Right atrium auricular region (tissue), 2 donors: ENCODE measurements at places on chromosomes 6 and 20. TPM values are rescaled to one million over a fixed set of nuclear protein-coding genes. Genes with fewer than 3 reads are reported as not detected.

- DNase-seq: no peak
- H3K36me3 ChIP-seq: no peaks in the 10 kb centered on the region
- H3K27ac ChIP-seq: no peak overlapping the region
These were observed 193.3 kb upstream of the CCN2 start for GRCh38 chr6:132144456-132144855.

DNA sequence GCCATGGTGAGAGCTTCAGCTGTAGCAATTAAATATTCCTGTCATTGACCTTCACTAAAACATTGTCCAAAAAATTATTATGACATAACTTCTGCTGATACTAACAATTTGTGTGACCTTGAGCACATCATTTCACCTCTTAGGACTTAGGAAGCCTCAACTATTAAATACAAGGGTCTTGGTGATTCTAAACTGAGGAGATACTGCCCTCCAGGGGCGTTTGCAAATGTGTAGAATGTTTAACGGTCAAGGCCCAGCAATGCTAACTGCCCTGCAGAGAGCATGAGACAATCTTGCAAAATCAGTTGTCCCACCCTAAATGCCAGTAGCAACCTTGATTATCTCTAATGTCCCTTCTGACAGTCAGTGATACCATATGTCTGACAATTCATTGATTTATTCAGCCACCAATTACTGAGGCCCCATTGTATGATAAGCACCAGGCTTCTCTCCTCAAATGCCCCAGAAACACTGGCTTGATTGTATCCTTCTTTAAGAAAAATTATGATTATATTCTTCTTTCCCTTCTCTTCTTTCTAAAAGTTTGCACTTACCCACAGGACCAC, 284.1 kb upstream of the PLN start:
- no peak overlapping the region for H3K4me3 ChIP-seq
- H3K4me1 ChIP-seq: no peaks in the 10 kb centered on the region
- no peaks in the 10 kb centered on the region for H3K27me3 ChIP-seq
- H3K36me3 ChIP-seq: no peaks in the 10 kb centered on the region
- no peak overlapping the region for H3K27ac ChIP-seq
- DNase-seq: no peak

DNA sequence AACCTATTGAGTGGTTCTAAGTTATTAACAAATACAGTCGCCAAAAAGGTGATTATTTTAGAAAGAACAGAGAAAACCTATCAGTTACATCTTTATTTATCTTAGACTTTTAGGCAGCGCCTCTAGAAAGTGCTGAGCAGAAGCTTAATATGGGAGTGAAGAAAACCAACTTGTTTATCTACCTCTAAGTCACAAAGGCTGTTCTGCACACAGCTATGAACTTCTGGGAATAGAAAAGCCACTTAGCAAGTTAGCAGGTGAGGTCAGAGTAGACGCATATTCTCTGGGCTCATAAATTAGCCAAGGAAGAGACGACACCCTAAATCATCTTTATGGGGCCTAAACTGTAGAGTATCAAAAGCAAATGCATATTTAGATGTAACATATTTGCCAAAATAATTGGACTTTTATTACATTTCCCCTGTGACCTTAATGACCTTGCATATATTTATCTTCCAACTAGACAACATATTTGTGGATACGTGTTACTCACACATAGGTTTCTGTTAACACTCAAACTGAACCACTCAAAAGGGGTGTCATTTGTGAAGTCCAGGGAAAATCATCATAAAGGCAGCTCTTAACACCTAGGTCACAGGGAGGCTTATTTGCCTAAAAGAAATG, 267.1 kb downstream of the ADGB start:
- no peak for DNase-seq
- no peaks in the 10 kb centered on the region for H3K27me3 ChIP-seq
- no peaks in the 10 kb centered on the region for H3K4me1 ChIP-seq
- H3K4me3 ChIP-seq: no peak overlapping the region

- DNase-seq: no peak
- H3K27me3 ChIP-seq: no peaks in the 10 kb centered on the region
- H3K4me3 ChIP-seq: no peak overlapping the region
- no peaks in the 10 kb centered on the region for H3K36me3 ChIP-seq
- no peaks in the 10 kb centered on the region for H3K4me1 ChIP-seq
These were observed 199.2 kb upstream of the PMEPA1 start for GRCh38 chr20:57908704-57909630.

DNA sequence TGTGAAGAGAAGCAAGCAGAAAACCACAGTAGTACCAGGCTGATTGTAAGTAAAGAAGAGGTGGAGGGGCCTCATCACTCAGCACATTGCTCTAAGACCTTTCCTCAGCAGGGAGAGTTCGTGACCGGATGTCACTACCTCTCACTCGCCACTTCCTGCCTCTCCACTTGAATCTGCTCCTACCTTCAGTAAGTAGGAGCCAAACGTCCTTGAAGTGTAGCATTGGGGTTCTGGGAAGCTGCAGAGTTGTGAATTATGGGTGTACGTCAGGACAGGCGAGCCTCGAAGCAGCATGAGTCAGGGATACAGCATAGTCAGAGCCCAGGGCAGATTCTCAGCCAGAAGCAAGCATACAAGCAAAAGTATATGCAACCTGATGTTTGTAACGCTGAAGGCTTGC, 224.9 kb downstream of the PHACTR1 start:
- no peak overlapping the region for H3K4me3 ChIP-seq
- DNase-seq: no peak
- H3K4me1 ChIP-seq: no peaks in the 10 kb centered on the region
- H3K36me3 ChIP-seq: no peaks in the 10 kb centered on the region
- no peaks in the 10 kb centered on the region for H3K27me3 ChIP-seq

C4A gene
- total RNA-seq: 152 TPM
